ENCODE measurements at places on chromosomes 4 and X.

GRCh38 chrX:125236955-125237354, 82.7 kb upstream of the TEX13C start:
- DNase-seq: no peak

DNA sequence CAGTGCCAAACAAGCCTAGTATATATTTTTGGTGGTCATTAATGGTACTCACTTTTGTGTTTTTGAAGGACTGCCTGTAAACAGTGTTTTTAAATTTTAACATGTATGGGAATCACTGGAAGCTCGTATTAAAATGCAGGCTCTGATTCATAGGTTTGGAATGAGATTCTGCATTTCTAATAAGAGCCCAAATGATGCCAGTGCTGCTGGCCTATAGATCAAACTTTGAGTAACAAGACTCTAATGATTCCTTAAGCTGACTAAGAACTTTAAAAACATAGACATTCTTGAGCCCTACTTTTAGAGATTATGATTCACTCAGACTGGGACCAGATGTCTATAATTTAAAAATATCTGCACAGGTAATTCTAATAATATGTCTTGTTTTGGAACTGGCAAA, 823.2 kb upstream of the LCORL start:
- DNase-seq: no peak

- DNase-seq: no peak
Observed at GRCh38 chr4:36133086-36133485, 111.2 kb downstream of the ARAP2 start.

GRCh38 chr4:17335371-17335770, 176.5 kb downstream of the QDPR start:
- no peak for DNase-seq

- no peak for DNase-seq
Observed at GRCh38 chr4:15531792-15532191, 62.1 kb downstream of the CC2D2A start.

- no peak for DNase-seq
Observed at GRCh38 chr4:147638365-147638764, 21.2 kb downstream of the TMEM184C start.

GRCh38 chr4:36374836-36375511, 93.6 kb downstream of the DTHD1 start:
- DNase-seq: no peak
